Globus pallidus (tissue), 1 donor: ENCODE measurements at places on chromosomes 5 and 9.

DNA sequence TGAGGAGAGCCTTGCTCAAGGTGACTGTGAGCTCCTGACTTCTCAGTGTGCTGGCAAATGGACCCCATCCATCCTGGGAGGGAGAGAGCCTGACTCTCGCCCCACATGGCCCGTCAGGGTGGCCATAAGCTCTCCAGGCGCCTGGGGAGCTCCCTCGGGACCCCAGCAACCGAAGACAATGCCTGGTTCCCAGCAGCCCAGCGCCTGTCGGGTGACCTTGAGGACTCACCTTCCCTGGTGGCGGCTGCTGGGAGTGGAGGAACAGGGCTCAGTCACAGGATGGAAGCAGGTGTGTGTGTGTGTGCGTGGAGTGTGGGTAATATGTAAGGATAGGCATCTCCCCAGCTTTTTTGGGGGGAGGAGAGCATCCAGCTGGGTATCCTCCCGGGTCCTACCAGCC, 190.3 kb downstream of the MELK start:
- DNase-seq, result no peak

DNA sequence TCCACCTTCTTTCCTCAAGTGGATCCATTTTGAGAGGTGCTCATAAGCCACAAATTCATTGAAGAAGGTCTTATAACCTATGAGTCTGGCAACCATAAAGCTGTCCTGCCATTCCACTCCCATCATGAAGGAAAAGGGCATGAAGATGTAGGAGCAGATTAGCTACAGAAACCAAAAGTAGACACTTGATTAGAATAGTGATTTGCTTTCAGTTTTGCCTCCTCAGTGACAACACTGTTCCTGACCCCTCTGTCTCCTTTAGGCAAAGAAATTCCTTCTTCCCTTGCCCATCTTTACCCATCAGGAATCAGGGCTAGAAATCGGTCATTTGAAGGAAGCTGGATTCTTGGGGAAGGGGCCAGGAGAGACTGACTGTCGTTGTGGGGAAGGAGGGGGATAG, 55.2 kb downstream of the SLC28A3 start:
- DNase-seq, result no peak

GRCh38 chr5:57302643-57303042, 128.8 kb downstream of the GPBP1 start:
- no peak for DNase-seq

GRCh38 chr9:120161776-120162175, 418.2 kb downstream of the CDK5RAP2 start:
- DNase-seq, result no peak

GRCh38 chr9:37540634-37541033, 35.5 kb downstream of the FBXO10 start:
- no peak for DNase-seq

- DNase-seq, result no peak
Observed at GRCh38 chr5:95641741-95642220, 4.8 kb upstream of the RFESD start.

DNA sequence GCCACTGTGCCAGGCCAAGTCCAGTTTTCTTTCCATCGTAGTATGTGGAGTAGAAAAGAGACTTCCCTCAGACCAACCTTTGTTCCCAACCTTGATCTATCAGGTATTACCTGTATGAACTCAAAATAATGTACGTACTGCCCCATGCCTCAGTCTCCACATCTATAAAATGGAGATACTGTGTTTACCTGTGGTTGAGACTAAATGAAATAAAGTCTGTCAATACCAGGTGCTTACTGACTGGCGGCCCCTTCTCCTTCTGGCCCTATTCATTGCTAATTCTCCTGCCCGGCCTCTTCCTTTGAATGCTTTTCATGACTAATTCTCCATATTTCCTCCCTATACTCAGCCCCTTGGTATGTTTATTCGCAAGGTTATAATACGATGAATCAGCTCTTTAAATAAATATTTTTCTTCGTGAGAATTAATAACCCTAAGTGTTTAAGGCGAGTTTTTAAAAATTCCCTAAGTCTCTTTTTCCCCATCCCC, 89.6 kb upstream of the BASP1 start:
- no peak for DNase-seq

GRCh38 chr5:124697933-124698591, 48.4 kb downstream of the ZNF608 start:
- peak; percentile 57 for DNase-seq

DNA sequence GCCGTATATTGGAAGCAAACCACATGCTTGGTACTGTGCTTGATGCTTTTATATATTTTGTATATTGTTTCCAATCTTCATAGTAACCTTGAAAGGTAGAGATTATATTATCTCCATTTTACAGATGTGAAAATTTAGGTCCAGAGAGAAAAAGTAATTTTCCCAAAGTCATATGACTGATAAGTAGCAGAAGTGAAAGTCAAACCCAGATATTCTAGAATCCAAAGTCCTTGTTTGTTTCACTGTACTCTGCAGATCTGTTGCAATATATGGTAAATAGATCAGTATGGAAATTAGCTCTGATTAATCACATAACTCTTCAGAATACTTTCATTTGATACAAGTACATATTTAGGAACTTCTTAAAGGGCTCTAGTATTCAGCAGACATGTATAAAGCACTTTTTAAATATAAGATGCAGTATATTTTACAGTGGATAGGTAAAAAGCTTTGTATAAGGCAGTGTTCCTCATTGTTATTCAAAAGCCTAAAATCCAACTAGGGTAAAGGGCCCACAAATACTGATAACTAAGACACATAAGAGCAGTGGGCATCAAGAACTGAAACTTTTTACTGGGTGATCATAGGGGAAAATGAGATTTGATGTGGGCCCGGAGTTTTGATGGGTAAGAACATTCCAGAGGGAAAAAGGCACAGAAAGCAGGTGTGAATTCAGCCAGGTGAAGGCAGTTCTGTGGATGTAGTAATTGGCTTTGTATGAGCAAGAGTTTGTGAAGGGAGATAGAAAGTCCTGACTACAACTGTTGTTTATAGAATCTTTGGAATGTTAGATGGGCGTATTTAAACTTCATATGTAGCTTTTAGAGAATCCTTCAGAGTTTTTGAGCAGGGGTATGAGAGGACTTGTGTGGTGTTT, 25.0 kb downstream of the NDFIP1 start:
- DNase-seq, result no peak

DNA sequence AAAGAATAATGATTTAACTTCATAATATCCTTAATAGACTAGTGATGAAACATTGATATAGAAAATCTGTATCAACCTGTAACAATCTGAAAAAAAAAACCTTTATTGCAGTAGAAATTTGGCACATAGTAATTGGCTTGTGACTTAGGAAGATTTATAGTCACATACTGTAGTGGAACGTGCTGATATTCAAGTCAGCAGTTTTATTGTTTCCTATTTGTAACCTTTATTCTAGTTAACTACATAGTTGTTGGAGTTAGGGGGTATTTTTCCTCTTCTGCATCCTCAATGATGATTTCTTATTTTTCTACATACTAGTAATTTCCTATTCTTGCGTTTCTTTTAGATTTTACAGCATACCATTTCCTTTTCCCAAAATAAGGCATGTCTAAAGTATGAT, 14.5 kb upstream of the LRRC70 start:
- no peak for DNase-seq

GRCh38 chr5:41738710-41739354, 131.4 kb downstream of the OXCT1 start:
- no peak for DNase-seq

DNA sequence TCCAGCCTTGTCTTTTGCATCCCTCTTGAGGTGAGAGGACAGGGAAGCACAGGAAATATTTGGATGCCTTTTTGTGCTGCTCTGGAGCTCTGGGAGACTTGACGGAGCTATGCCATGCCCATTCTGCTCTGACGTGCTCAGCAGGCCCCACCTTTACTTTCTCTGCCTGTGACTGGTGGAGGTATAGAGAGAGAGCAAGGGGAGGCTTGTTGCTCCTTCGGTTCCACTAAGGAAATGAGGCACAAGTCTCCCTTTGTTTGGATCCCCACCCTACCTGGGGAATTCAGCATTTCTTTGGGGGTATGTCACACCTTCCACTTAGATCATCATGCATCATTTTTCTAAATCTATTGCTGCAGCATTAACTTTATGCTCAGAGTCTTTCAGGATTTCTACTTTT, 121.8 kb upstream of the CNTLN start:
- no peak for DNase-seq

DNA sequence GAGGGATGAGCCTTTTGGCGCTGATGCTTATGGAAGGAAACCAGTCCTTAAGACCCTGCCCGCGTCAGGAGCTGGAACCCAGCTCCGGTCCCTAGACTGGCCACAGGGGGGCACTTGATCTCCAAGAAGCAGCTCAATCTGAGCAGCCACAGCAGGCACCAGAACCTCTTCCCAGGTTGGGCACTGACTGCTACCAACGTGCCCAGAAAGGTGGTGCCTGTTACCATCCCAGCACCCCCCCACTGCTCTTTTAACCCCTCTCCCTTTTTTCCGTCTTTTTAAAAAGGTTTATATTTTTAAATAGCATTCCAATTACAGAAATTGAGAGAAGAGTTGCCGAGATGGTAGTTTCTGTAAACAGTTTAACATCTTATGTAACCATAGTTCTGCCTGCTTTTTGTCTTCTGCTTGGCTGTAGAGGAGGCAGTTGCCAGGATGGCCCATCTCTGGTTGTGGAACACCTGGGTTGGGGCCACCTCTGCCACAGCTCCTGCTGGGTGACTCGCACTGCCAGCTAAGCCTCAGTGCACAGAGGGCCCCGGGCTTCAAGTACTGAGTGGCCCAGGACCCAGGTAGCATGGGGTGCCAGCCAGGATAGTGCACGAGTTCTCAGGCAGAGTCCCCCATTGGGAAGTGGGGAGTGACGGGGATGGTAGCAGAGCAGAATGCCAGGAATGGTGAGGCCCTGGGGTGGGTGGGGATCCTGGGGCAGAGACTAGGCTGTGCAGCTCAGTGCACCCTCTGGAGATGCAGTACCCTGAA, 62.8 kb downstream of the PFDN1 start:
- peak; percentile 66 for DNase-seq

DNA sequence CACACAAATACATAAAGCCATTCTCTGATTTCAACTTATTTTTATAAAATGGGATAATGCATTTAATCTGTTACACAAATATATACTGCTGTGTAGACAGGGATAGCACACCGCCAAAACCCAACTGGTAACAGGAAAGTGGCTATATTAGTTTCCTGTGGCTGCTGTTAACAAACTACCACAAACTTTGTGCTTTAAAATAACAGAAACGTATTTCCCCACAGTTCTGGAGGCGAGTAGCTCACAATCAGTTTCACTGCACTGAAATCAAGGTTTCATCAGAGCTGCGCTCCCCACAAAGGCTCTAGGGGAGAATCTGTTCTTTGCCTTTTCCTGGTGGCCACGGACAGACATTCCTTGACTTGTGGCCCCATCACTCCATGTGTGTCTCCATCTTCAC, 94.0 kb downstream of the MLLT3 start:
- no peak for DNase-seq
